ENCODE measurements at places on chromosomes 16 and 17.
A peak's percentile ranks its signal among the peaks of the same experiment; 100 is the strongest.

- no peak for DNase-seq
Measured at GRCh38 chr16:2830355-2830695, 222 bp downstream of the ZG16B start.

GRCh38 chr17:2909846-2910234 lies 113.6 kb downstream of the RAP1GAP2 start:
- no peak for DNase-seq

DNA sequence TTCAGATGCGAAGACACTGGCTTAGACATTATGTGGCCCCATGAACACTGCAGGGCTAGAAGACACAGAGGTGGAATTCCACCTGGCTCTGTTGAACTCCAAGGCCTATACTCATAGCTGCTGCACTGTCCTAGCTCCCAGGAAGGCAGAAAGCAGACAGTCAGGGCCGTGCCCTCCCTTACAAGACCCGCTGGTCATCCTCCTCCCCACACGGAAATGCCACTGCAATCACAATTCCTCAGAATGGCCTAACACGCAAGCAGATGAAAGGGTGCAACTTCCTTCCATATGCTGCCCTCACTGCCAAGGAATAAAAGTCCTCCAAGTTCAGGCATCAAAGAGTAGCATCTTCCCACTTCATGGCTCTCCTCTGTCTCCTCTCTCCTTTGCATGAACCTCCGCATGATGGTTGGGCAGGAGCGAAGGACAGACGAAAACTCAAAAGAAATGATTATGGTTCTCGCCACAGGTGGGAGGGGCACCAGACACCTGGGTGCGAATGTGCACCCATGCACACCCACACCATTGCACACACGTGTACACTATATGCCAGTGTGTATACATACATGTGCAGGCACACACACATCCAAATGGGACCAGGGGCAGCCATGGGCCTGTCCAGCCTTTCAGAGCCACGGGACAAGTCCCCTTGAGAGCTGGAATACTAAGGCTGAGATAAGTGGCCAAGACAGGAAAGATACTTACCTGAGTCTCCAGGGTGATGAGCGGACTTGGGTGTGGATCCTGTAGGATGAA lies 113.3 kb downstream of the XYLT1 start:
- no peak for DNase-seq

DNA sequence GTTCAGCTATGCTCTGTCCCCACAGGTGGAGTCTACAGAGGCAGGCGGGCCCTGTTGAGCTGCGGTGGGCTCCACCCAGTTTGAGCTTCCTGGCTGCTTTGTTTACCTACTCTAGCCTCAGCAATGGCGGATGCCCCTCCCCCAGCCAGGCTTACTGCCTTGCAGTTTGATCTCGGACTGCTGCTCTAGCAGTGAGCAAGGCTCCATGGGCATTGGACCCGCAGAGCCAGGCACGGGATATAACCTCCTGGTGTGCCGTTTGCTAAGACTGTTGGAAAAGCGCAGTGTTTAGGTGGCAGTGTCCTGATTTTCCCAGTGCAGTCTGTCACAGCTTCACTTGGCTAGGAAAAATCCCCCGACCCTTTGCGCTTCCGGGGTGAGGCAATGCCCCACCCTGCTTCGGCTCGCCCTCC lies 89.1 kb downstream of the BCAS3 start:
- DNase-seq = no peak

- peak; percentile 4 for DNase-seq
Measured at GRCh38 chr17:3012926-3013581, 50.4 kb downstream of the OR1D5 start.

GRCh38 chr16:89785523-89786155 lies 30.8 kb downstream of the FANCA start:
- no peak for DNase-seq

DNA sequence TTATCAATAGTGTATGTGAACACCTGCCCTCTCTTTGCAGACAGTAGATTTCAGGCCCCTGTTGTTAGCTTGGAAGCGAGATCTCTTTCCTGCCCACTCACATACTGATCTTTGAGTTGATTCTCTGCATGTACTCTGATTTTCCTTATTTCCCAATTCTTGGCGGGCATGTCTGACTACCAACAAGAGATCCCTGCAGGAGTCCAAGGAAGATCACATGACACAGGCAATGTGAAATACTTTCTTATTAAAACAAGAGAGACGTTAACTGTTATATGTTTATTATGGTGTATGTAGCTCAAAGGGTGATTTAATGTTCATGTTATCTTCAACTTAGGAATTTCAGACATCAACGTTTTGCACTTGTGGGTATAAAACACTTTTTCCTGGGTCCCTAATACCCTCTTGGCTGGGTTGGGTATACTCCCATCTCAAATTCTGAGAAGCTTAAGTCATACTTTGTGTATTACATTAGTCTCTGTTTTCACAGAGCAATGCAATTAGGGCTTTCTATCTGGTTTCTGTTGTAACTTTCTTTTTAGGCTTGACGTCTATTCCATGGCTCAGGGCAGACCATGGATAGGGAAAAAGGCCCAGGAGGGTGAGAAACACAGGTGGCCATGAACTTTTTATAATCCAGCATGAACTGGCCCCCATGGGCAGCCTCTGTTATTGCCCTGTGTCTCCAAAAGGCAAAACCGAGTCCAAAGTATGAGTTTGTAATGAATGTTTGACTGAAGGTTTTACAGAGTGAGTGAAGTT lies 32.2 kb downstream of the HSD17B2 start:
- no peak for DNase-seq

GRCh38 chr16:65774350-65774749 lies 592.1 kb upstream of the CDH5 start:
- no peak for DNase-seq

DNA sequence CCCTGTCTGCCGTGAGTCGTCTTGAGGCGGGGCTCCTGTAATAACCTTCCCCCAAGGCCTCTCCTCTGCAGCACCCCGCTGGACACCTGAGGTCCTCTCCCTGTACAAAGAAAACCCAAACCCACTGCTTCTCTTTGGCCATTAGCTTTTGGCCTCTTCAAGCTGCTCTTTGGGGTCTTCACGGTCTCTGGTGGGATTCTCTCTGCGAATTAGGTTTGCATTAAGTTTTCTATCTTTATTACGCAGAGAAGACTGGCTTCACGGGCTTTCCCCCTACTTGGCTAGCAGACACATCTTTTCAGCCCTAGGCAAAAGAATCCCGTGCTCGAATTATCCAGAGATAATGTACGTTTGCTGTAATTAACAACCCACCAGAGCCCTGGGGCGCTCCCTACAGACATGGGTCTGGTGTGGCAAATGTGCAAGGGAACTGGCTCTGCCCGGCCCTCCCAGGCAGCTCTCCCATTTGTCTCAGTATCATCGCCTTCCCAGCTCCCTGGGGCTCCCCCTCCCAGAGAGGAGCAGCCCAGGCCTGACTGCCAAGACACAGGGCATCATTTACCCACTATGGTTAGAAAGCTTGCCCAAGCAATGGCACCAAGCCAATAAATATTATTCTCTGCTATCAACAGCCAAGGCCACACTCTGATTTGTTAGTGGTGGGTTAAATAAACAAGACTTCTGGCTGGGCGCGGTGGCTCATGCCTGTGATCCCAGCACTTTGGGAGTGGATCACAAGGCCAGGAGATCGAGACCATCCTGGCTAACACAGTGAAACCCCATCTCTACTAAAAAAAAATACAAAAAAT lies 24.7 kb upstream of the KLHDC4 start:
- no peak for DNase-seq

DNA sequence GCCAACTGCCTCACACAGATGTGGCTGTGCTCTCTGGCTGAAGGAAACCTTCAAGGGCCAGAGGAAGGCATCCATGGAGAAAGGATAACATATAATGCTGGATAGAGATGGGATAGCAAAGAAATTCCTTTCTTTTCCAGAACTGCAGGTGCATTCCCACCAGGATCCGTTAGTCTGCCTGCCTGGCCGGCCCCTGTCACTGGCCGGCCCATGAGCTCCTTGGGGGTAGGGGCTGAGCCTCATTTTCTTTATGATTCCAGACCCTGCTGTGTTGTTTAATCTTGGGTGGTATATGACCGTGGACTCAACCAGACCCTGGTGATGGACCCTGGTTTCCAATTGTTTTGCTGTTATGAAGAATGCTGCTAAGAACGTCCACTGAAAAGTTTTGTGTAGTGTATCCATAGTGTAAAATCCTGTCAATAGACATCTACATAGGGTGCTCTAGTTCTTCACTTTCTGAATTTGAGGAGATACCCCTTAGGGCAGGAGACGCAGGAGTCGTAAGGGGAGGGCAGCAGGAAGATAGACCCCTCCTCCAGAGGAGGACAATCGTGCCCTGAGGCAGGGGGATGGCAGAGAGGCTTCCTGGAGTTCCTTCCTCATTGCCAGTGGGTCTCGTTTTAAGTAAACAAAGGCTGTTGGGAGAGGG lies 93.4 kb downstream of the IRX3 start:
- no peak for DNase-seq

DNA sequence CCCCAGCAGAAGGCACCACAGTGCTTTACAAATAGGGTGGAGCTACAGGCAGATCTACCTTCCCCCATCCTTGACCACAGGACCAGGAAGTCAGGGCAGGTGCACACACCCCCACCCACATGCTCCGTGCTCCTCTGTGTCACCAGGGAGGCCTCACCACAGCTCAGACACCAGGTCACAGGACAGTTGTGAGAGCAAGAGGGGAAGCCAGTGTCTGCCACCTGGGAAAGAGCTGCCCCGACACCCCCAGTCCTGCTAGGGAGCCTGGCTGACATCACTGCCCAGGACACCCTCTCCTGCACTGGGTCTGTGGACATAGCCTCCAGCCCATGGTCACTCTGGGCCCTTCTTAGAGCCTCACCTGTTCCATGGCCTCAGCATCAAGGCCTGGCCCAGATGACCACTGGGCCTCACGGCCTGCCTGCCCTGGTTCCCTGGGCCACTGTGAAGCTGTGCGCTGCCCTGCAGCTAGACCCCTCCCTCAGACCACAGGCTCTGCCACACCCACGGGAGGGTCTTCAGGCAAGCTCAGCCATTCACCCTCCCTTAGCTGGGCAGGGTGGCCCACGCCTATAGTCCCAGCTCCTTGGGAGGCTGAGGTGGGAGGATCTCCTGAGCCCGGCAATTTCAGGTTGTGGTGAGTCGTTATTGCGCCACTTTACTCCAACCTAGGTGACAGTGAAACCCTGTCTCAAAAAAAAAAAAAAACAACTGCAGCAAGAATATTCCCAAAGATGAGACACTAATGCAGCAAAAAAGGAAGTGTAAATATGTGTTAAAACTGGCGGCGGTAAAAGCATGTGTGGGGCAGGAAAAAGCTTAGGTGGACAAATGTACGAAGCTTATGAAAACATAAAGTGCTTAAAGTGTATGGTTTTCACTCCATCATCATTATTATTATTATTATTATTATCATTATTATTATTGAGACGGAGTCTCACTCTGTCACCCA lies 14.2 kb downstream of the POLR3K start:
- no peak for DNase-seq

- no peak for DNase-seq
Measured at GRCh38 chr17:81246343-81246670, 7.2 kb downstream of the NDUFAF8 start.
